NT2/D1 (cell line): ENCODE measurements at places on chromosomes 11 and 22.

- no peak for DNase-seq
Measured at GRCh38 chr22:19579115-19579811, 55.1 kb upstream of the CLDN5 start.

DNA sequence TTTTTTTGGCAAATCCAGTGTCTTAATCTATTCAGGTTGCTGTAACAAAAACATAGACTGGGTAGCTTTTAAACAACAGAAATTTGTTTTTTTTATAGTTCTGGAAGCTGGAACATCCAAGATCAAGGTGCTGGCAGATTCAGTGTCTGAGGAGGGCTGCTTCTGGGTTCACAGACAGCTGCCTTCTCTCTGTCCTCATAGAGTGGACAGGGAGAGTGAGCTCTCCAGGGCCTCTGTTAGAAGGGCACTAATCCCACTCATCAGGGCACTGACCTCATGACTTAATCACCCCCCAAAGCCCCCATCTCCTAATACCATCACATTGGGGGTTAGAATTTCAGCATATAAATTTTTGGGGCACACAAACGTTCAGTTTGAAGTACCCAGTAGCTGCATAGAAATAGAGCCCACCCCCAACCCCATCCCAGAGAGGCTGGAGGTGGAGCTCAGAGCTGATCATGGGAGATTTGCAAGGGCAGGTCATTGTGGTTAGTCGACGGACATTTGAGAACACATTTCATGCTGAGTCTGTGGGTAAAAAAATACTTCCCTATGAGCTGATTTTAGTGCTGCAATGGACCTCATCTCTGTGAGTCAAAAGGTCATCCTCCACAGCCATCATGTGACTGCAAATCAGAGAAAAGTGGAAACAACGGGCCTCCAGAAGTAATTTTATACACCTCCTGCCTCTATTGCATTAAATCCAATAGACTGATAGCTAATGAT, 203.1 kb upstream of the CADM1 start:
- DNase-seq: no peak

DNA sequence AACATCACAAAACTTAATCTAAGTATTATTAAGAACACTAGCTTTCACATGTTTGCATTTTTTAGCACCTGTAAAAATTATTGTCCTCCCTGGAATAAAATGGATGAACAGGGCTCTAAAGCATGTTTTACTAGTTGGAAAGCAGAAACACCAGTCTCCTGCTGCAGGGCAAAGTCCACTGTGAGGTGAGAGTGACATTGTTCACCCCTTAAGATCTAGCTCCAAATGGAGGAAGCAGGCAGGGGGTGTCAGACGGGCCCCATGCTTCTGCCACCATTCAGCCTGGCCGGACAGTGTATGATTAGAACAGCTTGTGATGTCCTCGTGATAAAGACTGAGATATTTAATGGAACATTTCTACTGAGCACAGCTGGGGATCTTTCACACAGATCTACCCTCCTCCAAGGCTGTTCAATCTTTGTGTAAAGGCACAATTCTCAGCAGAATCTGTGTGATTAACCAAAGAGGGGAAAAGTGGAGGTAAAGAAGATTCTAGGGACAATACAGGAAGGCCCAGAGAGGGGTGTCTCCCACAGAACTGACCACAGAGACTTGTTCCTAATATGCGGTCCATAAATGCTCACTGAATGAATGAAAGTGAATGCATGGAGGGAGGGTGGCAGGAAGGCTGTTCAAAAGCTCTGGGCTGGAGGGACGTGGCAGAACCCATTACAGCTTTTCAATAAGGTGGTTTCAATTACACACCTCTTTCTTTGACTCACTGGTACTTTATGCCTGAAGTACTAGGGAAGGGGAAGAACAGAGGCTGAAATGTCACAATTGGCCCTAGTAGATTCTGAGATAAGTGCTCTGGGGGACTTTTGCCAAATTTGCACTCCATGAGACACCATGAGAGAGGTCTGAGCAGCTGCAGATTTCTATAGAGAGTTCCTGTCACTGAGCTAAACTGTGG, 239.1 kb upstream of the ARHGAP20 start:
- no peak for DNase-seq

DNA sequence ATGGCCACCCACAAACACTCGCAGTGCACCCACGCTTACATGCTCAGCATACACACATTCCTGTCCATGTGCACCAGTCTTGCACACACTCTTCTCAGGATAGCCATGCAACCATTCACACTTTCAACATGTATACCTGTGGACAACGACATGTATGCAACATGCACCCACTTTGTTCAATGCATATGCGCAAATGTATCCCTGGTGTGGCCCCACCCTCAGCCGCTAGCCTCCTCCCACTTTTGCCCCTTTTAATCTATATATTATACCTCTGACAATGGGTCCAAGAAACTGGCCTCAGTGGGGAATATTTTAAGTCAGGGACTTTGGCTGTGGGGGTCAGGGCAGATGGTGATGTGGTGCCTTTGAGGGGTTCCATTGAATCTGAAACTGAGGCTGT, 963 bp downstream of the INSC start:
- no peak for DNase-seq

- no peak for DNase-seq
Measured at GRCh38 chr22:23892130-23892529, 2.1 kb upstream of the MIF start.
